Activated T-cell treated with anti-CD3 and anti-CD28 coated beads, Interleukin-2, amount 50 U/mL, for 4 hours (primary cell): ENCODE measurements at places on chromosomes 5 and 9. TPM values are rescaled to one million over a fixed set of nuclear protein-coding genes. Genes with fewer than 3 reads are reported as not detected.

The PHF24 gene
- 0.08 TPM for total RNA-seq

The CCDC152 gene
- total RNA-seq: 11.6 TPM

The SH2D3C gene
- total RNA-seq: 7.0 TPM

The SPOCK1 gene
- total RNA-seq: not detected

The ZNG1E gene
- total RNA-seq: 38.2 TPM

The GABRA1 gene
- not detected for total RNA-seq

GRCh38 chr9:96201140-96201539, 100.8 kb downstream of the HSD17B3 start:
- no peak for DNase-seq

- DNase-seq: no peak
Observed at GRCh38 chr5:146813346-146814157, 65.0 kb downstream of the PPP2R2B start.

DNA sequence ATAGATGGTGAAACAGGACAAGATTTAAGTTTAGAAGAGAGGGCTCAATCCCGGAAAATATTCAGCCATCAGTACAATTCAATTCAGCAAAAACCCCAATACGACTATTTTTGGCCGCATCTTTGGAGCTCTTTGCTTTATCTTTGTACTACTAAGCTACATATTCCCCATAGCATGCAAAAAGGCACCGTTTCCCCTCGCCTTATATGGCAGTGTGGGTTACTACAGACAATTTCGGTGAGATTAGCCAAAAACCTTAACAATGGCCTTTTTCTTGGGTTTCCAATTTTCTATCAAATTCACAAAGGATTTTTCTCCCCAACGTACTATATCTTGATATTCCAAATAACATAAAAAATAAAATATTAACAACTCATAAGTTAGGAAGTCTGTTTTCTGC, 382.6 kb downstream of the BNC2 start:
- no peak for DNase-seq

DNA sequence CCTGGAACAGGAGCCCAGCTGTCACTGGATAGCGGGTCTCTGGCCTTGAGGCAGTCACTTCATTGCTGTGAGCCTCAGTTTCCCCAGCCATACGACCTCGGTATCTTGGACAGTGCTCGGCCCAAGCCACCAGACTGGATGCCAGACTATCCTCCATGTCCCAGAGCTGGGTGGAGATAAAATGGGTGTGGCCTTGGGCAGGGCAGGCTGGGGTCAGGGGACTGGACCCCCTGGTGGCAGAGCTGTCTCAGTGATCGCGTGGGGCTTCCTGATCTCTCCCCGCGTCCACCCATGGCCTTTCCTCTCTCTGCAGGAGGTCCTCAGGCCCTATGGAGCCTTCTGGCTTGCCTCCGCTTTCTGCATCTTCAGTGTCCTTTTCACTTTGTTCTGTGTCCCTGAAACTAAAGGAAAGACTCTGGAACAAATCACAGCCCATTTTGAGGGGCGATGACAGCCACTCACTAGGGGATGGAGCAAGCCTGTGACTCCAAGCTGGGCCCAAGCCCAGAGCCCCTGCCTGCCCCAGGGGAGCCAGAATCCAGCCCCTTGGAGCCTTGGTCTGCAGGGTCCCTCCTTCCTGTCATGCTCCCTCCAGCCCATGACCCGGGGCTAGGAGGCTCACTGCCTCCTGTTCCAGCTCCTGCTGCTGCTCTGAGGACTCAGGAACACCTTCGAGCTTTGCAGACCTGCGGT, 10.0 kb downstream of the SLC2A8 start:
- DNase-seq: no peak

DNA sequence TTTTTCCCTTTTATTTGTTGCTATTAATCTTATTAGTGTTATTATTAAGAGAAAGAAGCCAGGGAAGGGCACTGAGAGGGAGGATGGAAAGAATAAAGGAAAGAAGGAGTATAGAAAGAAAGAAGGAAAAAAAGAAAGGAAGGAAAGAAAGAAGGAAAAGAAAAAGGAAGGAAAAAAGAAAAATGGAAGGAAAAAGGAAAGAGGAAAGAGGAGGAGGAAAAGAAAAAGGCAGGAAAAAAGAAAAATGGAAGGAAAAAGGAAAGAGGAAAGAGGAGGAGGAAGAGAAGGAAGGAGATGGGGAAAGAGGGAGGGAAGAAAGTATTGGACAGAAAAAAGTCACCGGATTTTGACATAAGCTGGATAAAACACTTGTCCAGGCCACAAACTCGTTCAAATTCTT, 47.8 kb downstream of the ANXA1 start:
- no peak for DNase-seq

GRCh38 chr9:113187929-113188595, 33.0 kb downstream of the FKBP15 start:
- no peak for DNase-seq

DNA sequence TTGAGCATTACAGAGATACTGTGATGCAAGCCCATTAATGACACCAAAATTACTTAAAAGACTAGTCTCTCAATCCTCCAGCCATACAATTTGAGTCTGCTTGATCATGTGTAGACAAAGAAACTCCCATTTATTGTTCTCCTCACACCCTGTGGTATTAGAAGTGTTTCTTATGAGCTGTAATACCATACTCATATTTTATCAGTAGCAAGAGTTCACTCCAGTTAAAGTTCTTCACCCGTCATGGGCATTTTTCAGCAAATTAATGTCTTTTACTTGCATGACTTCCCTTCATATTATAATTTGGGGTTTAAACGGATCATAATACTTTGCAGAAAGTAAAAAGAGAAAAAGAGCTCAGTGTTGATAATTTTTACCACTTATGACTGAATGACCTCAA, 242.9 kb downstream of the BNC2 start:
- no peak for DNase-seq
